Left renal cortex interstitium (tissue), 4 donors: ENCODE measurements at places on chromosomes 3 and 15.

GRCh38 chr3:160641665-160642309 lies 35.2 kb upstream of the ARL14 start:
- DNase-seq = no peak

- DNase-seq = no peak
Measured at GRCh38 chr15:34821831-34822230, 26.5 kb upstream of the ACTC1 start.

GRCh38 chr3:52645549-52645948 lies 40.2 kb downstream of the PBRM1 start:
- no peak for DNase-seq

DNA sequence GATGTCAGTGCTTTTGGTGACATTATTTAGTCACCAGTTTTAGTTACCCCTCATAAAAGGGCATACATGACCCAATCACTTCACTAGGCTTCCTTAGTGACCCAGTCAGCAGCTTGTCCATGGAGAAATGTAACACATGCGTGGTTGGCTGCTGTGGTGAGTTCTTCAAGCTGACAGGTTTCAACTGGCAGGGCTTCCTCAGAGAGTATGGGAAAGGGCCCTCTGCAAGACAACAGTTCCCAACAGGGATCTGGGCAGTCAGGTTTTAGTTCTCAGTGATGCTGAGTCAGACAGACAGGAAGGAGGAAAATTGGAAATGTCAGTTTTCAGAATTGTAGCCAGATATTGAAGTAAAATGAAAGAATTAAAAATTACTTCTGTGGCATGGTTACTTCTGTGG lies 282.5 kb downstream of the TBL1XR1 start:
- DNase-seq = no peak

DNA sequence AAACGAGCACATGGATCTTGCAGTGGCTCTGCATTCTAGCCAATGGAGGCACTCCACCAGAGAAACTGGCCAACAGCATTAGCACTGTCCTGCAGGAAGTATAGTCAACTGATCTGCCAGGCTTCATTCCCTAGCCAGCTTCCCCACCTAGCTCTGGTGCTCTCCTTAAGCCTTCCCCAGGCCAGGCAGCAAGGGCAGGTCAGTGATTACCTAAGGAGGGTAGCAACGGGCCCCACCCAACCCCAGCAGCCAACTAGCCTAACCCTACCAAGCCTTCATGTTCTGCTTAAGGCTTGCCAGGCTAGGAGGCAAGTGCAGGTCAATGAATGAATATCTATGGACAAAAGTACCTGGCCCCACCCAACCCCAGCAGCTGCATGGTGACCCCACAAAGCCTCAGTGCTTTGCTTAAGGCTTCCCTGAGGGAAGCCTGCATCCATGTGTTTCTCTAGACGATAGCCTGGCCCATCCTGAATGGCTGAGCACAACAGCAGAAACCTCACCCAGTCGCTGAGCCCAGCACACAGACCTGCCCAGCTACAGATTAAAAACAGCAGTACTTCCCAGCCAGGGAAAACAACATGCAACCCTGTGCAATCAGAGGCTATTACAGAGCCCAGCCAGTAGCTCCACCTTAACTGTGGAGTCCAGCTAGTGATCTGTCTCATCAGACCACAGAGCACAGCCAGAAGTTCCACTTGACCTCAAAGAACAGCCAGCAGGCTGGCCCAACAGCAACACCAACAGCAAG lies 28.5 kb downstream of the THBS1 start:
- DNase-seq = no peak
